EL (cell line): ENCODE measurements at places on chromosomes 2 and 18.

- DNase-seq, result peak; percentile 92
Measured at GRCh38 chr2:48248251-48248933, 281.6 kb upstream of the STON1 start.

- DNase-seq, result no peak
Measured at GRCh38 chr18:62721839-62722795, 6.8 kb downstream of the PHLPP1 start.

GRCh38 chr2:128485761-128486639, 167.3 kb upstream of the HS6ST1 start:
- no peak for DNase-seq

DNA sequence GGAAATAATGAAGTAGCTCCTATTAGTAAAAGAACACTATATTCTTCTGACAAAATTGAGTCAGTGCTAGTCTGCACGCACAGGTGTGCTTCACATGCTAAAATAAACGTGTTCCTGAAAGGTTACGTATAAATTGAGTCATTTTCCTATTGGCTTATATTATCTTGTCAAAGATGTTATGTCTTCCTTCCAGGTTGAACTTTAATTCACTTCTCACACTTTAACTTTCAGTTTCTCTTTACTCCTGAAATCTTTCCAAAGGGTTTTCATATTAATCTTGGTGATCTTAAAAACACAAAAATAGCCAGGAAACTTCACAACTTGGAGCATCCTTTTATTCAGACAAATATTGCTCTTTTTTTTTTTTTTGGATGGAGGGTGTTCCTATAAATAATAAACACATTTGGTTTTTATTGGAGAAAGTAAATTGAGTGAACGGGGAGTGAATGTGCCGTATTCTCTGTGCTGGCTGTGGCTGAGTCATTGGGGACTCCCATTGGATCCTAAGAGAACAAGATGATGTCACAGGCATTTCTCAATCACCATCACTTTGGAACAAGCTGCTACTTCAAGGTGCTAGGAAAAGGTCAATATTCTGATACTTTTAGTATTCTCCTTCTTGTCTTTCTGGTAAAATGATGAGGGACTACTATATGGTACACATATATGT, 150.2 kb upstream of the SPATS2L start:
- DNase-seq, result peak; percentile 86

DNA sequence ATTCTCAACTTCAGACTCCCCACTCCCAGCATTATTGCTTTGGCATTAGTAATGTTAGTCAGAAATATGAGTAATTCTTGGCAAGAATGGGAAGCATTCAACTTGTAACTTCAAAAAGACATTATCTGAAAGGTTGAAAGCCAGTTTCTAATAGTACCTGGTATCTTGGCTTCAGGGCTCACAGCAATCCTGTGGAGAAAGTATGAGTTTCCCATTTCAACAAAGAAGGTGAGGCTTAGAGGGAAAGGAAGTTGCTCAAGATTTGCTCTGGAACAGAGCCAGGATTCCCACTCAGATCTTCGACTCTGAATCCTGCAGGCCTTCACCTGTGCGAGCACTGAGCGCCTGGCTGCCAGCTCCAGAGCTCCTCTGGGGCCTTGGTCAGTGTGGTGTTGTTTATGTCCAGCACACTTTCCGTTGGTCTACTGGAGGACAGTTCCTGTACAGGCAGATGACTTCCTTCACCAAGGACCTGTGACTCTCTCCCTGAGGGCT, 136.1 kb downstream of the MCFD2 start:
- peak; percentile 42 for DNase-seq

GRCh38 chr2:167826906-167827305, 420.5 kb downstream of the STK39 start:
- no peak for DNase-seq

- DNase-seq, result no peak
Measured at GRCh38 chr18:75467281-75467795, 39.8 kb upstream of the SMIM21 start.

GRCh38 chr2:96152304-96153161, 7.3 kb upstream of the DUSP2 start:
- DNase-seq, result no peak

- DNase-seq, result no peak
Measured at GRCh38 chr2:171941316-171941699, 19.0 kb downstream of the HAT1 start.

GRCh38 chr2:15763822-15764682, 172.4 kb downstream of the DDX1 start:
- DNase-seq, result no peak

- DNase-seq, result no peak
Measured at GRCh38 chr2:110977403-110977802, 143.3 kb upstream of the BCL2L11 start.

- no peak for DNase-seq
Measured at GRCh38 chr18:79488311-79489050, 92.8 kb downstream of the NFATC1 start.

GRCh38 chr18:54162431-54162830, 62.0 kb downstream of the MBD2 start:
- DNase-seq, result peak; percentile 88

- DNase-seq, result no peak
Measured at GRCh38 chr2:185127412-185127811, 529.1 kb downstream of the ZNF804A start.

DNA sequence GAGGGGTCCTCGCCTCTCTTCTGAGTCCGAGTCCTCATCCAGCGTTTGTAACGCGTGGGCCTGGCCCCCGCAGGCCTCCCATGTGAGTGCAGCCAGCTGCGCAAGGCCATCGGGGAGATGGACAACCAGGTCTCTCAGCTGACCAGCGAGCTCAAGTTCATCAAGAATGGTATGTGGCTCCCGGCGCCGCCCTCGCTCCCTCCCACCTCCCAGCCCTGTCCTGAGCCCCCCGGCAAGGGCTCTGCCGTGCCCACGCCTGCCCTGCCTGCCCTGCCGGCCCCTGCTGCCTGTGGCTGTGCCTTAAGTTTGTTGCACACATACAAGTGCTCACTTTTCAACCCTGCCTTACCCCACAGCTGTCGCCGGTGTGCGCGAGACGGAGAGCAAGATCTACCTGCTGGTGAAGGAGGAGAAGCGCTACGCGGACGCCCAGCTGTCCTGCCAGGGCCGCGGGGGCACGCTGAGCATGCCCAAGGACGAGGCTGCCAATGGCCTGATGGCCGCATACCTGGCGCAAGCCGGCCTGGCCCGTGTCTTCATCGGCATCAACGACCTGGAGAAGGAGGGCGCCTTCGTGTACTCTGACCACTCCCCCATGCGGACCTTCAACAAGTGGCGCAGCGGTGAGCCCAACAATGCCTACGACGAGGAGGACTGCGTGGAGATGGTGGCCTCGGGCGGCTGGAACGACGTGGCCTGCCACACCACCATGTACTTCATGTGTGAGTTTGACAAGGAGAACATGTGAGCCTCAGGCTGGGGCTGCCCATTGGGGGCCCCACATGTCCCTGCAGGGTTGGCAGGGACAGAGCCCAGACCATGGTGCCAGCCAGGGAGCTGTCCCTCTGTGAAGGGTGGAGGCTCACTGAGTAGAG, 14.4 kb upstream of the ALLC start:
- DNase-seq, result no peak

DNA sequence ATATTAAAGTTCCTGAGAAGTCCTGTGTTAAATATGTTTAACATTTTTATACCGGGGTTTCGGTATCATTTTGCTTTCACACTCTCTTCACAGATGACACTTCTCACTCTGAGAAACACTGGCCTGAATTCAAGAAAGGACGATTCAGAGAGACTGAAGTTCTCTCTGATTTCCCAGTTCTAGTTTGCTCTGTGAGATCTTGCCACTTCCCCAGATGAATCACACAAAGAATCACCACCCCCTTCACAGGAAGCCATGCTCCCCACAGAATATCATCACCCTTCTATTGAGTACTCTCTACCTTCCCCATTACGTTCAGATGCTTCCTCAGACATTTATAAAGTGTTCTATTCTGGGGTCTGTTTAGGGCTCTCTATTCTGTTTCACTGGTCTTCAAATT, 16.1 kb upstream of the CD207 start:
- no peak for DNase-seq

DNA sequence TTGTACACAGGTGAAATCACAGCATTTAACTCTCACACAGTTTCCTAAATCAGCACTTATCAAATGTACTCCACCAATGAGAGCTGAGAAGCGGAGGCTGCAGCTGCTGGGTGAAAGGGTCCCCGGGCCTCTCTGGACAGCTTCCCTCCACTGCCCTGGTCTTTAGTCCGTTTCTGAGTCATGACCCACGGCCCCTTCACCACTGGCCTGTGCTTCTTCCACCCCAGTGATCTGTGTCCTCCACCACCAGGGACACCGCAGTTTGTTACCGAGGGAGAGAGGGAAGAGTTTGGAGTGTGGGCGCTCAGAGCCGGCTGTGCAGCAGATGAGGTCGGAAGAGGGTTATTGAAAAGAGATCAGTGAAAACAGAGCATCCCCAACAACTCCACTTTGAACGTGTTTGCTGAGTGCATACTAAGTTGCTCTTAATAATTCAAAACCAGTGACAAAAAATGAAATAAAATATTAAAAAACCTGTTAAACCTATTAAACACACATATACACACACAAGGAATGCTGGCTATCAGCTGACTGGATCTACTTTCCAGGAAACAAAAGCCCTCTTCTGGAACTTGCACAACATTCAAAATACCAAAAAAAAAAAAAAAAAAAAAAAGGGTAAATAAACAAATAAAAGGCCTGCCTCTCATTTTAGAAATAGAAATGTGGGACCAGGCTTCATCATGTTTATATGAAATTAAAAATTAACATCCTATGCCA, 54.1 kb downstream of the PXDN start:
- no peak for DNase-seq

DNA sequence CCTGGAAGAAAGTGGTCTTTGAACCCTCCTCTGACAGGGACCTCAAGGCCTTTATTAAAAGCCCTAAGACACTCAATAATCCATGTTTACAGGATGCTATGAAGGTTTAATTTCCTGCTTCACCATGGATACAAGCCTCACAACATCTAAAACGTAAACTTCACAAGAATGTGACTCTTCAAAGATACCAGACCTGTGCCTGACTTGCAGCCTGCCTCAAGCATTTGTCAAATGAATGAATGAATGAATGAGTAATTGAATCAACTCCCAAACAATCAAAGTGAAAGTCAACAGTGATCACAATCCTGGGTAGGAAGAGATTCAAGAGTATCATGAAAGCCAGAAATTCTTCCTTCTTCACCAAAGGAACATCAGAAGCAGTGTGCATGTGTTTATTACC, 30.4 kb downstream of the KLF7 start:
- peak; percentile 42 for DNase-seq
